ENCODE measurements at places on chromosomes 12 and 14. TPM values are rescaled to one million over a fixed set of nuclear protein-coding genes. Genes with fewer than 3 reads are reported as not detected.

Gene FAM222A
- total RNA-seq, result 3.9 TPM

Gene VDR
- 124 TPM for total RNA-seq

Gene TSHR
- total RNA-seq, result 0.11 TPM

Gene OR6S1
- not detected for total RNA-seq

Gene POU6F1
- 4.9 TPM for total RNA-seq

Gene KLRK1
- total RNA-seq, result 1.6 TPM

Gene RTL1
- total RNA-seq, result not detected

GRCh38 chr12:49946086-49946485, 4.5 kb upstream of the AQP2 start:
- DNase-seq, result peak; percentile 68

DNA sequence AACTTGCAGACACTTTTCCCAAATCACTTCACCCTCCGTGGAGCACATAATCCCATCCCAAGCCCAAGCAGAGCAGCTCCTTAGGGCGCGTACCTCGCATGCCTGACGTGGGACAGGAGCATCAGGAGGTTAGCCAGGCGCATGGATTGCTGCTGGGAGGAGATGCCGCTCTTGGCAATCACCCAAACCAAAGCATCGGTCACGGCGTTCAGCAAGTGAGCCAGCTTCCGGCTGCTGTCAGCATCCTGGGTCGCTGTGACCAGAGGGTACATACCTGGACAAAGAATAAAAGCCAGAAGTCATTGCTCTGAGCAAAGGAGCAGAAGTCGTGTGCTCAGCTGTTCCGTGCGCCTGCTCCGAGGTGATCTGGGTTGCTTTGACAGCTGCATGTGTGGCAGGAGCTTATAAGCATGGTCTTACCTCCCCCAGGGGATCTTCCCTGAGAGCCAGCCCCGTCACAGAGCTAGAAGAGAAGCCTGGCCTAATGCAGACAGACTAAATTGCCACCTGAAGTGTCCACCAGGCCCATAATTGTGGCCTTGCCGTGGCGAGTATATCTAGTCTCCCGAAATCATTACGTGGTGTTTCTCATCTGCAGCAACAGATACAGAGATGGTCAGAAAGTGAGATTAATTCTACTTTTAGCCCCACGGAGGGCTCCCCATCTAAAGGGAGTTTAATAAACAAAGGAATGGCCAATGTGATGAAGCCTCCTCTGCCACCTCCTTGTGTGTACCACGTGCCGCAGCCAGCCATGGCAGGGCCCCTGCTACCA, 59.1 kb downstream of the ESR2 start:
- no peak for DNase-seq

- DNase-seq, result no peak
These were observed 11.2 kb downstream of the ATG2B start for GRCh38 chr14:96351986-96352385.
